ENCODE measurements at places on chromosomes 7 and 10. TPM values are rescaled to one million over a fixed set of nuclear protein-coding genes. Genes with fewer than 3 reads are reported as not detected.

The STEAP1B gene
- 23.4 TPM for total RNA-seq

The LBX1 gene
- total RNA-seq: not detected

The PON1 gene
- total RNA-seq: not detected

The CDH23 gene
- 0.13 TPM for total RNA-seq

The CYP17A1 gene
- total RNA-seq: not detected

The HMX2 gene
- total RNA-seq: not detected

All from smooth muscle cell of the pulmonary artery (primary cell).